ENCODE measurements at places on chromosomes 7 and 10.
A peak's percentile ranks its signal among the peaks of the same experiment; 100 is the strongest.

DNA sequence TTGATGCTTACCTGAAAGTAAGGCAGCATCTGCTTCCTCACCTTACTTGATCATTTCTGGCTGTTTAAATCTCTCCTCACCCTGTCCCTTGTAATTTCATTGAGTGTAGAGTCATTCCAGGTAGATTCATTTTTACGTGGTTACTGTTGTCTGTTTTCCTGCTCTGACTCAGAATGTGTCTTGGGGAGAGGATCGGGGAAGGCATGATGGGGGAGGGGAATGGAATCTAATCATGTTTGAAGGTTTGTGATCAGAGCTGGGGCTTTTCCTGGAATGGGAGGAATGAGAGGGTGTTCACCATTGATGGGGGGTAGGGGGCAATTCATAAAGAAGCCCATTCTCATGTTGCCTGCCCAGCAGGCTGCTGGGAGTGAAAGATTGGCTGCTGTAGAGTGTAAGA lies 18.7 kb downstream of the SEC24C start:
- no peak for DNase-seq

DNA sequence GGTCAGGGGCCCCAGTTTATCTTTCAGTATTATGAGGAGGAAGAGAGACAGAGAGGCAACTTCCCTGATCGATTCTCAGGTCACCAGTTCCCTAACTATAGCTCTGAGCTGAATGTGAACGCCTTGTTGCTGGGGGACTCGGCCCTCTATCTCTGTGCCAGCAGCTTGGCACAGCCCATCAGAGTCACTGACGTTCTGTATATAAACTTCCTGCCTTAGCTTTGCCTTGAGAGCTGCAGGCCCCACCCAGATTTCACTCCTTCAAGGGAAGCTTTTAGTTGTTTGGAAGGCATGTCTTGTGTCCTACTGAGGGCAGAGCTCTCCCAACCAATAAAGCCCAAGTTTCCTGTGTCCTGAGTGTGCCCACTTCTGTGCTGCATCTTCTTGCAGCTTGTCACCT lies 242.5 kb upstream of the PRSS58 start:
- DNase-seq: no peak

DNA sequence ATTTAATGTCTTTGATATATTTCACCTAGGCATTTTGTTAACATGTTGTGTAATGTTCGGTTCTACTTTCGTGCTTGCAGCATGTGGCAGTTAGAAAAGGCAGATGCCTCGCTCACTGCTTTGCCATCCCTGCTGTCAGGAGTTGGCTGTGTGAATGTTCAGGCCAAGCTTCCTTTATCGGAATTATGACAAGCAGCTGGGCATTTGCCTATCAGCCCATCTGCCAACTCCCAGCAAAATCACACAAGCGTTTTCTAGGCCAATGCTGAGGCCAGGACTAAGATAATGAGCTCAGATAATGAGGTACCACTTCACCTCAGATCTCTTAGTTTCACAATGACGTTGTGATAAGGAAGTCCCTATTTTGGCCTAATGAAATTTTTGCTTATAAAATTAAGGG lies 212.7 kb upstream of the FAM3C start:
- no peak for DNase-seq

DNA sequence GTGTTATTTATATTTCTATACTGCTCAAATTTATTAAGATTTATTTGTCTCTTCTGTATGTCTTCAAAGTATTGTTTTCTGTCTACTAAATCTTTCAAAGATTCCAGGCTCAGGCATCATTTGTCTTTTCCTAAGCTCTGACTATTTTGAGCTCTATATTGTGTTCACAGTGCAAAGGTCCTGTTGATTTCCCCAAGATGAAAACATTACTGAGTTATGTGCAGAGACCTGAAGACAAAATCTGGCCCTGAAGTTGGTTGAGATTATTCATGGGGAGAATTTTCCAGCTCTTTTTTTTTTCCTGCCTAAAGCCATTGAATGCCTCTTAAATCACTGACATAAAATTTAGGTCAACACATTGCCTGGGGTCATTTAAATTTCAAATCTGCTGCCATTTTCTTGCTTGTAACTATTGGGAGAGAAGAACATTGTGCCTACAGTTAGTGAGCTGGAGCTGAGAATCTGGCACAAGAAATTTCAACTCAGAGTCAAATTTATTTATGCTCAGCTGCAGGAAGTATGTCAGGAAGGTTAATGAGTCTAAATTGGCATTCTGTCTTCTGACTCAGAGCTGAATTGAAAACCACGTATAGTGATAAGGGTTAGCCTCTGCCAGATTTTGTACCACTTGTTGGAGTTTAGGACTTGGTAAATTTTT lies 31.6 kb downstream of the CSTF2T start:
- DNase-seq: no peak

- peak; percentile 58 for DNase-seq
These were observed 2.9 kb upstream of the MYOZ1 start for GRCh38 chr10:73644015-73644743.

GRCh38 chr10:18719811-18720210 lies 60.6 kb downstream of the ARL5B start:
- no peak for DNase-seq

DNA sequence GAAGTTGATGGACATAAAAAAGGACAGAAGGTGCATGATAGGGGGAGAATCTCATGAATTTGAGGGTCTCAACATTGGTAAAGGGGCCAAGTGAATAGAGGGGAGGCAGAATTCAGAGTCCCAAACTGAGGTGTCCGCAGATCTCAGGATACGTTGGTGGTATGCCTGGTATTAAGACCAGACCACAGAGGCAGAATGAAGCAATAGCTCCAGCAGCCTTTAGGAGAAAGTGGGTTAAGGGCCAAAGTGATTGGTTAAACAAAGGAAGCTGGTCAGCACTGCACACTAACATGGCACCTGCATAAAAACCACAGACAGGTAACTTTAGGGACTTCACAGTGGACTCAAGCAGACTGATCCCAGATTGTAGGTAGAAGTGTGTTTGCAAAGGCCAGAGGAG lies 37.5 kb downstream of the MEST start:
- no peak for DNase-seq

DNA sequence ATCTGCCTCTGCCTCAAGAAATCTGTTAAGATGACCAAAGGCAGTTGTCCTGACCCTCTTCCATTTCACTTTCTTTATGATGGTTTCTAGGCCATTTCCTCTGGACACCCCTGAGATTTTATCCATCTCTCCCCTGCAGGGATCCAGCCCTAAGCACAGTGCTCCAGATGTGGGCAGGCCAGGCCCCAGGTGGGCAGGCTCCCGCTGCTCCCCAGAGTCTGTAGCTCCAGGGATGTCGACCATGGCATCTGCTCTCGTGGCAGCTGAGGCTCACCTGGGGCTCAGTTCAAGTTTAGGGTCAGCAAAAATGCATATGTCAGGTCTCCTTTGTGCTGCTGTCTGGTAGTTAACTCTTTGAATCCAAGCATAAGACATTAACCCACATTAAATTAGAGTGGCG lies 11.8 kb downstream of the CEP41 start:
- no peak for DNase-seq

DNA sequence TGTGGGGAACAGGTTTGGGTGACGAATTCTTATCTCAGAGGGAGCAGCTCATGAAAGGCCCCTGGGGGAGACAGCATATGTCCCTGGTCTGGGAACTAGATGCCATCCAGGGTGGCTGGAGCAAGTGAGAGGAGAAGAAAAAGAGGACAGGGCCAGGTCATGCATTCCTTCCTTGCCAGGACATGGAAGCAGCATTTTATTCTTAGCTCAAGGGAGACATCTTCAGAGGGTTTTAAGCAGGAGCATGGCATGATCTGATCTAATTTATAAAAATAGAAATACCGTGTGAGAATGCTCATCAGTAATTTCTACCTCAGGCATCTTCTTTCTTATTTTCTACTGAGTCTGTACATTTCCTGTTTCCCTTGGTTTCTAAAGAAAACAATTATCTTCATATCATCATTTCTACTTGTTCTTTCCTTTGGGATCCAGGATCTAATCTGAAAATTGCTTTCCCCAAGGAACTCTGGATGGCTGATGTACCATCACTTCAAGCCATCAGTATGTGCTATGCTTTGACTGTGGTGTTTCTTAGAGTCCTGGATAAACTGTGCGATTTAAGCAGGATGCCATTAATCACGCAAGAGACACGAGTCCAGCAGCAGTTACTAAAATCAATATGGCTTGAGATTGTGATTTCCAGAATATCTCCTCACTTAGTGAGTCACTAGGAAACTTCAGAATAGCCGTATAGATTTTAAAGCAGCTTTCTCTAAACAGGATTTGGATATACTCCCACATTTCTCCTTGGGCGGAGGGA lies 386.2 kb downstream of the GALNT17 start:
- DNase-seq: no peak

DNA sequence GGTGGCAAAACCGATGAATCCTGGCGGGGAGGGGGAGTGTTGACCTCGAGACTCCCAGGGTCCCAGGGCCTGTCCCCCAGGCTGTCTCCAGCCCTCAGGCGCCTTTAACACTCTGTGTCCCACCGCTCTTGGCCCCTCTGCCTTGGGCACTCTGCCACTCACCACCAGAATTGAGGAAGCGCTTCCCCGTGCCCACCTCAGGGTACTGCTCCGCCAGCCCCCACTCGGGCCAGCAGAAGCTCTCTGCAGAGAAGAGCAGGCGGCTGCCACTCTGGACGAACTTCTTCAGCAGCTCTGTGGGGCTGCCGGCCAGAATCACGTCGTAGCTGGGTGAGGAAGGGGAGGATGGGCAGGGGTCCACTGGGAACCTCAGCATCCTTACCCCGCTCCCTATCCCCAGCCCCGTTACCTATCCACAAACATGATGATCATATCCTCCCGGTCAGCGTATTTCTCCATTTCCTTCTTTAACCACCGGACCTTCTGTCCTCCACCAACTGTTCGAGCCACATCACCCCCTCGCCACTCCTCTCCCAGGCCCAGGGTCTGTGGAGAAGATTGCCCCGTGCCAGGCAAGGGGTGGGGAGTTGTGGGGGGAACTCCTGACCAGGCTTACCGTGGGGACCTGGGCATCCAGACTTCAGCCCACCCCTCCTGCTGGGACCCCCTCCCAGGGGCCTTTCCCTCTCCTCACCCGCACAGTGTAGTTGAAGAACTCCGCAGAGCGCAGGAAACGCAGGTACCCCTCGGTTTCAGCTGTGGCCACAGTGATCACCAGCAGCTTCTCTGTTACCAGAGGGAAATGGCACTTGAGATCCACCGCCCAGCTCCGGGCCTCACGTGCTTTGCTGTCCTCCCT lies 1.2 kb downstream of the PLOD3 start:
- peak; percentile 66 for DNase-seq

DNA sequence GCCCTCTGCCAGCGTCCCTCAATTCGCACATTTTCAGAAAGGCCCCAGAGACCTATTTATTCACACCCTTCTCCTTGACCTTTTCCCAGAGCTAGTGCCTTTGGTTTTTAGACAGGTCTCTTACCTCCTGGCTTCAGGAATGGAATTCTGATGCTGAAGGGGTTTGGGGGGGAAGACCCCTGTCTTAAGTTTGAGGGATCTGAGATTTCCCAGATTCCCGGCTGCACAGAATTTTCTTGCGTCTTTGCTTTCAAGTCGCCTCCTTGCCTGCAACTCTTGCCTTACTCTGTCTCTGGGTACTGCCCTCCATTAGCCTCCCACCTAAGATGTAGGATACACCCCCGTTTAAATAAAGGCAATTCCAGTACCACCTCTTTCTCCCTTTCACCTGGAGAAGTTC lies 1.9 kb downstream of the GATA3 start:
- no peak for DNase-seq

DNA sequence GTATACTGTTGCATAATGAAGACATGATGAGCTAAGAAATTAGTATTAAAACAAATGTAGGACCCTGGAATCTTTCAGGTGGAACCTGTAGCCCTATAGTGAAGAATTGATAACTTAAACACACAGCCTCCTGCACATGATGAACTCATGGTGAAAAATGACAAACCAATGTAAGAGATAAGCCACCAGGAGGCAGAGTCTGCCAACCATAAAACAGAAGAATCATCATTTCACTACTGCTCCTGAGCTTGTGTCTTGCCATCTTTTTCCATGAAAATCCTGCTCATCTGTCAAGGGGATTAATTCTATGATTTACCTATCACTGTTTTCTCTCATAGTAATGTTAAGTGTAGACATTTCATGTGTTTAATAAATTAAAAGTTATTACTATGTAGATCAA lies 363.9 kb downstream of the MALRD1 start:
- no peak for DNase-seq

- DNase-seq: no peak
These were observed 593.8 kb upstream of the ANKRD30A start for GRCh38 chr10:36531621-36532020.

- DNase-seq: no peak
These were observed 303.5 kb upstream of the KLF6 start for GRCh38 chr10:4088354-4089066.

All from tibial artery (tissue), 4 donors.